Fibroblast of the aortic adventitia (primary cell): ENCODE measurements at places on chromosomes 3 and 15. TPM values are rescaled to one million over a fixed set of nuclear protein-coding genes. Genes with fewer than 3 reads are reported as not detected.
A peak's percentile ranks its signal among the peaks of the same experiment; 100 is the strongest.

Gene TARS3
- 10.0 and 12.1 TPM in 2 replicates for total RNA-seq

DNA sequence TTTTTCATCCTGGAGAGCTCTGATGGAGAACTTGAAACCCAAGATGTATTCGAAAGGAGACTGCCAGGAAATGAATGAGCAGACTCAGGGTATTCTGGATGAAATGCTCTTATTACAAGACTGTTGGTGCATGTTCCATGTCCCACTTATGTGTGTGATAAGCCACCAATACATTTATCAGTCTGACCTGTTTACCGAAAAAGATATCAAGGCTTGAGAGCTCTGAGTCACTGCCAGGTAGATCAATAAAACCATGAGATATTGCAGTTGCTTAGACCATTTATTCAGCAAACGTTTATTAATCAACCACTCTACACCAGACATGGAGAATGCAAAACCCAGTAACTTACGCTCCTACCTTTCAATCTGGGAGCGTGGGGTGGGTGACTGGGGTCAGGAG is 17.2 kb downstream of the CEMIP start:
- no peak for DNase-seq

DNA sequence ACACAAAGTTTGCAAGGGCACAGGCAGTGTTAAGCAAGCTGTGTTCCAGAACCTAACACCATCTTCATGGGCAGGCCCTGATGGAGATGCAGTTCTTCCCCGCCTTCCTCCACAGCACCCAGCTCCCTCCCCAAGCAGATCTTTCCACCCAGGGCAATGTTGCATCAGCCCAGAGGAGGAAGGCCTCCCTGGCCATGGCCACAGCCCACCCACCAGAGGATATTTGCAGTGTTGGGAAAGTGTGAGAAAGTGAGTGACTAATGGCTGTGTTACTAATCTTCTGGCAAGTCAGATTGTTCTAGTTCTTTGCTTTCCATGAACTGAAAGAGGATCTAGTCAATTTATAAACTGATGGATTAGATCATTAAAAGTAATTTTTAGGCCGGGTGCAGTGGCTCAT is 42.0 kb upstream of the ATP10A start:
- DNase-seq, result peak; percentile 94

DNA sequence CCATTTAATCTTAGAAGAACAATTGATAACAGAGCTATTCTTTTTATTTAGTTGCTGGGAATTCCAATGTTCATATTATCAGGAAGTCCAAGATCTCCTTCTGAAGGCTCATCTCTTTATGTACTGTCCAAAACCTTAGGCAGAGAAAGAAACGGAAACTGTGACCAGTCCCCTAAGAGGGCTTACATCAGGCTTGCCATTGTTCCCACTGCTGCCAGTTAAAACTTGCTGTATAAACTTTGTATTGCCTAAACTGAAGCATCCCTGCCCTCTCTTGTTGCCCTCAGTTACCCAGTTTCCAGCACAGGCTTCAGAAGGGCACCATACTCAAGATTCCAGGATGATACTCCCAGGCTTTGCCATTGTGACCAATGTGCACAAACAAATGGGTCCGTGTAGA is 435.2 kb upstream of the NAALADL2 start:
- no peak for DNase-seq

- DNase-seq, result no peak
Observed at GRCh38 chr3:49779358-49780079, 6.8 kb downstream of the IP6K1 start.

GRCh38 chr3:30331519-30331918 is 274.9 kb upstream of the TGFBR2 start:
- no peak for DNase-seq

DNA sequence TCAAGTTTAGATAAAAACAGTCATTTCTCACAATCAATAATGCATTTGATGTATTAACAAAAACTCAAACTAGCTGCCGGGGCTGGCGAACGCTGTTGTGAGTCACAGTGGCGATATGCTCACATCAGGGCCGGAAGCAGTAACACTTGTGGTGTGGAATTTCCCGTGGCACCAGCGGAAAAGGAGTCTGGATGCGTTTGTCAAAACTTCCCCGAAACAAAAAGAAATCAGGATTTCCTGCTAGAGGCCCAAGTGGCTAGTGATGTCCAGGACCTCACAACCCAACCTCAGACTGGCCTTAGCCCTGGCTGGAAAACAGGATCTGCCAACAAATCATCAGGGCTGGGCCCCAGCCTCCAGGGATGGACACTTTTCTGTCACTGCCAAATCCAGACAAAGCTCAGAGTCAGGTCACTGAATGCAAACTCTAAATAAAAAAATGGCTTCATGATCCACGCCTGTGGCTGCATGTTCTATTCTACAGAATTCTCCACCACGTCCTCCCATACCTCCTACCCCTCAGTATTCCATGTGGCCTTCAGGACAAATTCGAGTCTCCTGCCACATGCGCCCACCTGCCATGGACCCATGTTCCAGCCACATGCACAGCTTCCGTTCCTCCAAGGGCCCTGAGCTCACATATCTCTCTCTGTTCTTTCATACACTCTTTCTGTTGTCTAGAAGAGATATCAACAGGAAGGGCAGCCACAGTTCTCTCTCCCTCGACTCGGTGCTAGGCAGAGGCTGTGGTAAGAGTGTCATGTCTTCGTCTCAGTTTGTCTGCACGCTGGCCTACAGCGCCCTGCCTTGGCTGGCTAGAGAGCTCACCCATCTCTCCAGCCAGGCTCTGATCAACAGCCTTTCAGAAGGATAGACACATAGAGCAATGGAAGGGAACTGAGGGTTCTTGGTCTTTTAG is 35.4 kb downstream of the EHD4 start:
- DNase-seq, result no peak

GRCh38 chr15:62447742-62448141 is 282.7 kb upstream of the C2CD4B start:
- DNase-seq, result peak; percentile 40

DNA sequence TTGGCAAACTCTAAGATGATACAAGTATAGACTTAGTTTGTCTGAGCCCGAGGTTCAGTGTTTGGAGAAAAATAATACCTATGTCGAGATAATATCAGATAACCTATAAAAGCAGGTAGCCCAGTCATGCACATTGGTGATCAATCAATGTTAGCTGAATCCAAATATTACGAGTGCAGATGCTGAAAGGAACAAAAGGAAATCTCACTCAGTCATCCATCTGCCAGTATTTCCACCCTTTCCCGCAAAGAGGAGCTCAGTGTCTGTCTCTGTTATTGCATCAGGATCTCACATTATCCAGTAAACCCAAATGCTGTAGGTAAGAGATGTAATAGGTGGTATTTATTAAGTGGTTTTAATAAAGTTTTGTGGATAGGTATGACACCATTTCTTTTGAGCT is 251.2 kb upstream of the CTDSPL start:
- DNase-seq, result no peak

Gene HESX1
- 0.81 and 2.4 TPM in 2 replicates for total RNA-seq

GRCh38 chr15:41396111-41396510 is 6.2 kb downstream of the NDUFAF1 start:
- DNase-seq, result no peak

DNA sequence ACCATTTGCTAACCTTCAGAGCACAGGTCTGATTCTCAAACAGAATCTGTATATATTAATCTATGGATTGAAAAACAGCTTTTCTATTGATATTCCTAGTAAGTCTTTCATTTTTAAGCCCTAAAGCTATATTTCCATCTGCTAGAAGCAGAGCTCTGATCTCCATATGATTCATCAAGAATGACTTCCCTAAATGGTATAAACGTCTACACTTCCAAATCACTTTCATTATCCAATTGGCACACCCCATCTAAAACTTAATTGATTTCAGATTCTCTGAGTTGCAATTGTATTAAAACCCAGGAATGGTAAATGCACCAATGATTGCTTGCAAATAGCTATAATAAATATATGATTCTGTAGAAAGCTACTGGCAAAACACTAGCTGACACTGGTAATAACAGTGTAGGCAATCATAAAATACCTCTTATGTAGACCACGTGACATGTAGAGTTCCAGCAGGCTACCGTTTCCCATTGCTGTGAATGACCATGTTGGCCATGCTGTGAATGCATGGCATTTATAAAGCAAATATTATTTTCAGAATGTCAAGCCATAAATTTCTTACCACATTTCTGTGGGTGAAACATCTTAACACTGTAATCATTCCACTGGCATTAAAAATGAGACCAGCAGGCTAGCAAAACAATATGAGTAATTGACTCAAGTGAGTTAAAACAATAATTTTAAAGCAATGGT is 226.0 kb downstream of the ZMAT3 start:
- DNase-seq, result no peak

- peak; percentile 83 for DNase-seq
Observed at GRCh38 chr3:66485291-66485968, 15.4 kb downstream of the LRIG1 start.

DNA sequence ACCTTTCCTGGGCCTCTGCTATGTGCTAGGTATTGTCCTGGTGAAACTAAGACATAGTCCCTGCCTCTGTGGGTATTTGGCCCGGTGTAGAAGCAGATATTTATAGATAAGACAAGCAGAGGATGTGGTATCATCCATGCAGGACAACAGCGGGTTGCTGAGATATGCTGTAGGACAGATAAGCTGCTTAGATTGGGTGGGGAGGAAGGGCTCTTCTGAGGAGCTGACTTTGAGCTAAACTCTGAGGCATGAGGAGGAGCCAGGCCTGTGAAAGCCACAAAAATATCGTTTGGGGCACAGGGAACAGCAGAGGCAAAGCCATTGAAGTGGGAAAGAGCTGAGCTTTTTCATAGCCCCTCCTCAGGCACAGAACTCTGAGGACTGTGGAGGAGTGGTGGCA is 492.5 kb upstream of the CFAP20DC start:
- DNase-seq, result no peak

DNA sequence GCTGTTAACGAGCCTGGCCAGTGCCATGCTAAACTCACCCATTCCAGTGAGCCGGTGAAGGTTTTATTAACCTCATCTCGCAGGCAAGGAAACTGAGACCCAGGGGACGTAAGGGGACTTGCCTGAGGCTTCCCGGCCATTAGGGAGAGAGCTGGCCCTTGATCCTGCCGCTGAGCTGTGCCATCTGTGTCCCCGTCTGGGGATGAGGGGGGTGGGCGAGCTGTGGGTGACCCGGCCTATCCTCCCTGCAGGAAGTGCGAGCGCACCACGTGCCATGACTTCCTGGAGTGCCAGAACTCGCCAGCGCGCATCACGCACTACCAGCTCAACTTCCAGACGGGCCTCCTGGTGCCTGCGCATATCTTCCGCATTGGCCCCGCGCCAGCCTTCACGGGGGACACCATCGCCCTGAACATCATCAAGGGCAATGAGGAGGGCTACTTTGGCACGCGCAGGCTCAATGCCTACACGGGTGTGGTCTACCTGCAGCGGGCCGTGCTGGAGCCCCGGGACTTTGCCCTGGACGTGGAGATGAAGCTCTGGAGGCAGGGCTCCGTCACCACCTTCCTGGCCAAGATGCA is 88.5 kb downstream of the FBLN2 start:
- no peak for DNase-seq

Gene ZCWPW2
- total RNA-seq, result 1.2 and 1.7 TPM in 2 replicates

DNA sequence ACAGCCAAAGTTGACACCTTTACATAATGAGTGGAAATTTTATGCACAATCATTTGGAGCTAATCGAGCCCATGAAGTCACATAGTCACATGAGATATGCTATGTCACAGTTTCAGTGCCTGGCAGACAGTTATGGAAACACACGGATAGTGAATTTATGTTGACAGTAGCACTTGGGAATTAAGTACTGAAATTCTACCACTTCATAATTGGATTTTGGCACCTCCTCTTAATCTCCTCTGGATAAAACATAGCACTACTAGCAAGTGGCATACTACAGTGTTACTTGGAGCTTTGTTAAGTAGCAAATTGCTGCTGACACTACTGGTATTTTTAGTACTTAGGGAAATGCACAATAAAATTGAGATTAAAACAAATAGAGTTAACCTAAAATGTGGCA is 1679.4 kb downstream of the OTOL1 start:
- DNase-seq, result no peak

GRCh38 chr3:43872301-43872700 is 181.6 kb downstream of the ABHD5 start:
- peak; percentile 72 for DNase-seq

- peak; percentile 54 for DNase-seq
Observed at GRCh38 chr3:14947100-14947885, at the start of gene NR2C2. TSS of gene NR2C2 (plus strand) at chr3:14947583. CDS start at chr3:15003915, 56,332 bp downstream.

Gene PLSCR5
- not detected in 2 replicates for total RNA-seq

DNA sequence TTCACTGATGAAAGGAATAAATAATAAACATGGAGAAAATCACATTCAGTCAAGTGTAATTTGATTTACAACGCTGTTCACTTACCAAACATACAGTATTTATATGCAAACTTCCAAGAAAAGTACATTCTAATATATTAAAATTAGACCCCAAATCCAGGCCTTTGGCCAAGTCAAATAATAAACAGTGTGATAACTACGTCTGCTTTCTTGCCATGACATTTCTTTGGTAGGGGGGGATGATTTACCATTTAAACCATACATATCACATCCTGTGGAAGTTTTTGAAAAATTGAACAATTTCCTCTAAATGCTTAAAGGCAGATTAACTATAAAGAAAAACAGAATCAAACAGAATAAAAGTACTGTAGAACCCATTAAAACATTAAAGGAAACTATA is 368.2 kb upstream of the WNT5A start:
- DNase-seq, result no peak

DNA sequence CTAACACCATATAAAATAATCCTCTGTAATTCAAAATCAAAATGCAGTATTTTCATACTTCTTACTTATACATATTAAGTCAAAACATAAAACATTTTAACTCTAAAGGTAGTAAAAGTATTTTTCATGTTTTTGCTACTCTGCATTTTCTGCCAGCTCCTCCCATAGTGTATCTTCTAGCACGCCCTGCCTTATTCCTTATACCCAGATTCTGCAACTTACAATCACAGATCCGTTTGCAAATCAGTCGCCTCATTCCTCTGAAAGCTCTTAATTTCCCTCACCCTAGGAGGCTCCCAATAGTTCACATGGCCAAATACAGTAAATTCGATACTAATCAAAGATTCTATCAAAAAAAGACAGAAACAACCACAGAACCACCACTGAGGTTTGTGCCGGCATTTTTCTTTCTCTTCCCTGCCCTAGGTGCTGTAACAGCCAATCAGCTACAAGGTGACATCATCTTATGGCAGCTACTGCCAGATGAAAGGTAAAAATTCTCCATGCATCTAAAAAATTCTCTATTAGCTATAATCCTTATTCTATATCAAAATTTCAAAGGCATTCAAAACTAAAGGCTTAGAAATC is 72.9 kb downstream of the CLASP2 start:
- DNase-seq, result peak; percentile 34

Gene MRPL47
- 40.6 and 43.7 TPM in 2 replicates for total RNA-seq

DNA sequence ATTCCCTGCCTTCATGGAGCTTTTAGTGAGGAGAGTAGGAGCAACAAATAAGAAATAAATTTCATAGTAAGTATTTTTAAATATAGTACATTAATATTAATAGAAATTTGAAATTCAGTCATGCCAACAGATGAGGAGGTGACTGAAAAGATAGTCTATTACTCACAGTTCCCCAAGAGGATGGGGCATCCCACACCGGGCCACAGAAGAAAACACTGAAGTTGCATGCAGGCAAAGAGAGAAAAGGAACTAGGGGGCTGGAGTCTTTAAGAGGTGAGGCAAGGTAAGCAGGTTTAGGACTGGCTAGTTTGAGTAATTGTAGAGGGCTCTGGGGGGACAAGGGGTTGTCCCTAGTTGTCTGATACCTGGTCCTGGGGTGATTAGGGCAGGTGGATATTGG is 120.1 kb upstream of the UMPS start:
- no peak for DNase-seq

Gene C3orf62
- total RNA-seq, result 1.3 and 2.9 TPM in 2 replicates

GRCh38 chr3:22951910-22952309 is 251.2 kb upstream of the UBE2E2 start:
- peak; percentile 3 for DNase-seq

Gene SEMA6D
- total RNA-seq, result 3.9 and 17.7 TPM in 2 replicates

- no peak for DNase-seq
Observed at GRCh38 chr3:94359996-94360395, 297.1 kb downstream of the NSUN3 start.

Gene ITIH1
- 1.3 TPM in 1 of 2 replicates, not detected in the other for total RNA-seq
